ENCODE measurements at places on chromosomes 3 and 15.
A peak's percentile ranks its signal among the peaks of the same experiment; 100 is the strongest.

DNA sequence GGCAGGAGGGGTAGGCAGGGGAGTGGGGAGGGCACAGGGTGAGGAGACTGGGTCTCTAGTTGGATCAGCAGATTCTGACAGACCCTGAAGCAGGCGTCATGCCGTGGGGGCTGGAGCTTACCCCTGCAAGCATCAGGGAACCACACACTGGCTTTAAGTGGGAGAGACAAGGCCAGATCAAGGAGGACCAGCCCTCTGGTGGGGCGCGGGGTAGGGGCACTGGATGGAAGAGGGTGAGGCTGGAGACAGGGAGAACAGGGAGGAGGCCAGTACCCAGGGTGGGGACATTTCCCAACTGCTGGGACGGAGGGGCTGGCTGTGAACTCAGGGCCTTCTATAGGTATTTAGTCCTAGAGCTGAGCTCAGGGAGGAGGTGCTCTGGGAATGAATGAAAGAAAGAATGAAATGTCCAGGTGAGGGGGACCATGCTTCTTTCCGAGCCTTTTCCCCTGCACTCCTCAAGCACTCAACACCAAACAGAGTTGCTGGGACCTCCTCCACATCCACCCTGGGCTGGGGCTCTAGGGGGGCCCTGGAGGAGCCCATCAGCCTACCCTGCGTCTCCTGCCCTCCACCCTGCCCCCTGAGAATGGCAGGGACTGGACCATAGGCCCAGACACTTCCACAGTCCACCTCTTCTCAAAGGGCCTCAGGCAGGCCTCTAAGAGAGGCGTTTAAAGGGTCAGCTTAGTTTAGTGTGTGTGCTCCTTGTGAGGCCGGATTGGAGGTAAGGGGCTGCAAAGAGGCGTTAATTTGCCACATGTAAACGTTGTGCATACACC is 49.0 kb upstream of the FGD5 start:
- DNase-seq = no peak

DNA sequence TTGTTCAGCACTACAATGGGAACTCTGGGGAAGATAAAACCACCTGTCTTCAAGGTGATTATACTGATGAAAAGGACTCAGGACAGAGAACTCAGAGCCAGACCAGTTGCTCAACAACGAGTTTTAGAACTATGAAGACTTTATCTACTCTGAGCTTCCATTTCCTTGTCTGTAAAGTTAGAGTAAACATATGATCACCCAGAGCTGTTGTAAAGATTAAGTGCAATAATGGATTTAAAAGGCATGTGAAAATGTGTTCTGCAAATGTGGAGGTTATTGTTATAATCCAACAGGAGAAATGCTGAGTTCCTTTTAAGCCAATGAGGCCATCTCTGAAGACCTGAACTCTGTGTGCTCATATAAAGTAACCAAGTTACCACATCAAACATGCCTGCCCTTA is 139.7 kb upstream of the CMC1 start:
- DNase-seq = no peak

GRCh38 chr3:107488942-107489341 is 33.8 kb upstream of the BBX start:
- peak; percentile 18 for DNase-seq

DNA sequence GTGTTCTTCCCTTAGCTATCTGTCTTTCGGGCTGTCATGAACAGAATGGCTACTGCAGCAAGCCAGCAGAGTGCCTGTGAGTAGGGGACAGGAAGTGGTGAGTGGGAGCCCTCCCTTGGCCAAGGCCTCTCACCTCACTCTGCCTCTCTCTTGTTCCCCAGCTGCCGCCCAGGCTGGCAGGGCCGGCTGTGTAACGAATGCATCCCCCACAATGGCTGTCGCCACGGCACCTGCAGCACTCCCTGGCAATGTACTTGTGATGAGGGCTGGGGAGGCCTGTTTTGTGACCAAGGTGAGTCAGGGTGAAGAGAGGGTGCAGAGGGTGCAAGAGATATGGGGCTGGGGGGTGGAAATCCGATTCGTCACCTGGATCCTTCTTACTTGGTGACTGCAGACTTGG is 3.0 kb downstream of the DLL4 start:
- DNase-seq = no peak

- DNase-seq = no peak
Measured at GRCh38 chr3:16270855-16271254, 5.8 kb downstream of the OXNAD1 start.

DNA sequence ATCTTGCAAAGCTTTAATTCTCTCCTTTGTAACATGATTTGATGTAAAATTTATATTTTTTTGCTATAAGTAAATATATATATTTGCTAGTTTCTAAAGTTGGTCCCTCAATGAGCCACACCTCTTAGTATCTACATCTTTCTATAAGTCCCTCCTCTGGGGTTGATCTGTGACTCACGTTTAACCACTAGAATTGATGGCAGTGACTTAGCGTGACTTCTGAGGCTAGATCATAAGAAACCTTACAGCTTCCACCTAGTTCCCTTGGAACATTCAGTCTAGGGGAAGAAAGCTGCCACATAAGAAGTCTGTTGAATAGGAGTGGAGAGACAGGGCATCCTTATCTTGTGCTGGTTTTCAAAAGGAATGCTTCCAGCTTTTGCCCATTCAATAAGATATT is 56.6 kb upstream of the TNIK start:
- no peak for DNase-seq

DNA sequence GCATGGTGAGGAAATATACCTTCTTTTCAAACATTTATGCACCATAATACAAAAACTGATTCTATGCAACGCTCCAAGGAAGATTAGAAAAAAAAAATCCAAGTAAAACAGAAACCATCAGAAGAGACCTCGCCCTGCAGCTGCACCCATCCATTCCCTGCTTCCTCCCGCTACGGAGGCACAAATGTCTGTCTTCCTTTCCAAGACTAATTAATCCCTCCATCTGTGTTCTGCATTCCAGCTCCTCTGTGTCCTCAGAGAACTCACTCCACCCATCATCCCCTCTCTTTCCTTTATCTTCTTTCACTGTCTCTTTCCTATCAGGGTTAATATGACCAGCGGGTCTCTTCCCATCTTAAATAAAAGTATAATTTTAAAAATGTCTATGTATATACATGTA is 196.1 kb downstream of the ADAMTSL3 start:
- DNase-seq = no peak

DNA sequence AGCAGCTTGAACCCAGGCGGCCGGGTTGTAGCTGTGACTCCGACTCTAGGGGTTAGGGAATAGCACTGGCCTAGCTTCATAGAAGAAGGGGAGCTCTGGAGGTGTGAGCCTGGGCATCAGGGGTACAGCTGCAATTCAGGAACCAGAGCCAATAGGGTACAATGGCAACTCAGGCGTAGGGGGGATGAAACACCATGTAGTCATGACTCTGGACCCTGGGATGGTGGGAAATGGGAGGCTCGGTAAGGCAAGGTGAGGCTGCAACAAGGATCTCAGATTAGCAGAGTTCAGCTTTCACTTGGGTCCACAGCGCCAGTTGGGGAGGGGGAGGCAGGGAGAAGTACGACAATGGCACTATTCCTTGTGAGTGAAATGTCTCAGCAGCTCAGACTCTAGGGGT is 210.2 kb upstream of the LYSMD4 start:
- no peak for DNase-seq

DNA sequence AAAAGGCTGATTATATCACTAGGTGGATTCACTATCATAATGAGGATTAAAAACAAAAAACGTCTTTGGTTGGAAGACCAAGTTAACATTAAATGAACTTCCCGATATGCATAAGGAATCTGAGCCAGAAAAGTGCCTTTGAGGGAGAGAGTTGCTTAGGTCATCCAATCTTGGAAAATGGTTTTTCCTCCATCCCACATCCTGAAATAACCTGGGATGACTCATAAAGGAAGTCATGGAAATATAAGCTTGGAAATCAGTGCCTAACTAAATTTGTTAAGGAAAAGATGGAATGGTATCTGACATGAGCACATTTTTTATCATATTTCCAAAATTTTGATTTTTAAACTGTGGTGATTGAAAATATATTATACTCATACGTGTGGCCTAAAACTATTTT is 66.0 kb downstream of the KBTBD8 start:
- DNase-seq = no peak

DNA sequence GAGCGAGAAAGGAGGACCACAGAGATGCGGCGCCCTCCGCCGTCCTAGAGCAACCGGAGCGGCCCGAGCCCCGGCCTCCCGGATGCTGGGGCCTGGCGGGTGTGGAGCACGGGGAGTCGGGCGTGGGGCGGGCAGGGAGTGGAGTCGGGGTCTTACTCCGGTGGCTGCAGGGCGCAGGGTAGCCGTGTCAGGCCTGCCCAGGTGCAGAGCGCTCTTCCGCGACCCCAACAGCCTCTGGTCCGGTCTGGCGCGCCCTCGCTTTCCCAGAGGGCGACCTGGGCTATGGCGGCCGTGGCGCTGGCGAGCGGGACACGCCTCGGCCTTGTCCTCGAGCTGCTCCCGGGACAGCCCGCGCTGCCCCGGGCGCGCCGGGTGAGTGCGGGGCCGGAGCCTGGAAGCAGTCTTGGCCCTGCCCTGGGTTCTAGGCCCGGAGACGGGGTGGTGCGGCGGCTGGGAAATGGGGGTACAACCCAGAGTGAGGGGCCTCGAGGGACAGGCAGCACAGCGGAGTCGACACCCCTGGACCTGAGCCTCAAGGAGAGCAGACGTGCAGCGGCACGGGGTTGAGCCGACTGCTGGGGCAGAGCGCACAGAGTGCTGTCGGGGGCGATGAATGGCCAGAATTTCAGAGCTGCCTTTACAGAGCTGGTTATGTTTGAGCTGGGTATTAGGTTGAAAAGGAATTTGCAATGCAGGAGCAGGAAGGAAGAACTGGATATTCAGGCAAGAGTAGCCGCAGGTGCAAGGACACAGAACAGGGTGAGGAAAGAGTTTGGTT is at the start of gene ZNF662:
Gene ZNF662, plus strand, starts transcription at position 73 of the 778 bp plus-strand sequence. CDS start 1,973 bp downstream, outside the sequence.
- peak; percentile 46 for DNase-seq

DNA sequence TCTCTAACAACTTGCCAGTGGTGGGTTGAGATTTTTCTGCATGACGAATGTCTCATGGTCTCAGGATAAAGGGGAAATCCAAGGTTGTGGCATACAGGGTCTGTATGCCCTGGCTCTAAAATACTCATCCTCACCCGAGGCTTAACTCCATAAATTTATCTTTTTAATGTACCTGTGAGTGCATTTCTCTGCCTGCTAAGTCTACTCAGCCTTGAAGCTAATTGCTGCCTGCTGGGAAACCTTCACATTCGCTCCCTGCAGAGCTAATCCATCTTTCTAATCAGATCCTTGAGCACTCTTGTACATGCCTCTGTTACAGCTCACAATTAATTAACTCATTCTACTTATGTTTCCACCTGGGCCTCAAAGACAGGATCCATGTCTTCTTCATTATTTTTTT is 93.8 kb downstream of the CMSS1 start:
- DNase-seq = no peak

DNA sequence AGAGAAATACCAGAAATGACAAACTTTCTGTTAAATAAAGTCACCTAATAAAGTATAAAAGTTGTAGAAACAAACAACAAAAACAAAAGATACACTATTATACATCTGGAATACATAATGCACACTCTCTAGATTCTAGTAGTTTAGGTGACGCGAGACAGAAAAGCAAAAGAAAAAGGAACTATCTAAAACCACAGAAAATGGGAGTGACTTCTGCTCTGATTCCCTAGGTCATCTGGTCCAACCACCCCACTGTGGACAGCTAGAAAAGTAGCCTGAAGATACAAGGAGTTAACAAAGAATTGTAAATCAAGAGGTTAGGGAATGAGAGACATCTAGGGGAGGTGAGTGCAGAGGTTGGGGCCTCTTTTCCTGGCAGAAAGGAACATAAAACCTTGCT is 39.1 kb downstream of the DHX36 start:
- no peak for DNase-seq

DNA sequence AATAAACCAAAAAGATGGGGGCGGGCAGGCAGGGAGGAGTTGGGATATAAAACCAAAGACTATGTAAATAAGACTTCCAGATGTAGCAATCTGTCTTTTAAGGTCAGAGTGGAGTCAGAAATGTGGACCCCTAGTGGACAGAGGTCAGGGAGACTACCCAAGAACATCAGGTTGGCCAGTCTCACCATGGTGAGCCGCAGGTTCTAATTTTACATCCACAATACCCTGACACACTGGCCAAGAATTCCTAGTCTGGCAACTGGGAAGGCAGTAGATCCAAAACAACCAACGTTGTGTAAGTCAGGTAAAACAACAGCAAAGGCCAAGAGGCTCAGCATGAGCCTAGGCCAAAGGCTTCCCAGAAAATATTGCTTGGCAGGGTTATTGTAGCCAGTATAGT is 203.4 kb downstream of the FOXP1 start:
- DNase-seq = no peak

GRCh38 chr3:189897406-189897805 is 223.3 kb downstream of the P3H2 start:
- DNase-seq = no peak
